H54 (cell line): ENCODE measurements at places on chromosomes 7 and 10.

- DNase-seq, result no peak
These were observed 164.7 kb downstream of the CAMK1D start for GRCh38 chr10:12513775-12514673.

DNA sequence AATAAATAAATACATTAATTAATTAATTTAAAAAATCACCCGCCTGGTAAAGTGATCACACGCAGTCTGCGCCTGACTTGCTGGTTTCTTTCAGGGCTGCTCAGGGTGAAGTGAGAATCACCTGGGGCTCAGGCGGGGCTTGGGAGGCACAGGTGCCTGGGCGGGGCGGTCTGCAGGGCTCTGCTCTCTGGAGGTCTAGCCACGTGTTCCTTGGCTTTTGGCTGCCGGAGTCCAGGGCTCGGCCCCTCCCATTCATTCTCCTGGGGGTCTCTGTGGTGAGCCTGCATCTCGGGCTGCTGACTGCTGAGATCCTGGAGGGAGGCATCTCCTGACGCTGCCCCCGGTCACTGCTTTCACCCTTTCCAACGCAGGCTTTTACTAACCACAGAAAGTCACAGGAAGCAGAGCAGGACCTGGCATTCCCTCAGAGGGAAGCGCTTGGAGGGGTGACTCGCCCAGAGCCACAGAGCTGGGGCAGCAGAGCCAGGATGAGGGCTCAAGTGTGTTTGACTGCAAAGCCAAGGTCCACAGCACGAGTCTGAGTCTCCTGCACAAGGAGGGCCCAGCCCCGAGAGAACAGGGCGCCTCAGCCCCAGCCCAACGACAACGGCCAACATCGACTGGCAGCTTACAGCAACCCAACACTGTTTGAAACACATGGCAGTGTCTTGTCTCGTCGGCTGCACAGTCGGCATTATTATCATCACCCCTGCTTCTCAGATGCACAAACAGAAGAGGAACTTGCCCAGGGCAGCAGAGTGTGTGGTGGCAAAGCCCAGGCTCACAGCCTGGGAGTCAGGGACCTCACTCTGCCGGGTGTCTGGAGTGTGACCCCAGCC lies 22.4 kb upstream of the MNX1 start:
- no peak for DNase-seq

DNA sequence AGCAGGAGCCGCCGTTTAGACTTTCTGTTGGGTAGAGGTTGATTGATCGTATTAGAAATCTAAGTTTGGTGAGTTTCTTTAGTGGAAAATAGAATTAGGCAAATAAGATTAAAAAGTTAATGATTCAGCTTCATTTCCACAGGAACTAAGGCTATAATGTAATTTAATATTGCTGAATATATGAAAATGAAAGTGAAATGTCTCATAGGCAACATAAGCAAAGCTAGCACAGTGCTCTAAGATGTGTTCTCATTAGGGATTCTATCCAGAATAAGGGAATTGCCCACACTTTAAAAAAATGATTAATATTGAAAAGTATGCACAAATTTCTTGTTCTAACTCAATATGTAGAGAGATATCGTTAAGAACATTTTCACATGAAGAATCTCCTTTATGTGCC lies 47.0 kb downstream of the SRI start:
- DNase-seq, result no peak

DNA sequence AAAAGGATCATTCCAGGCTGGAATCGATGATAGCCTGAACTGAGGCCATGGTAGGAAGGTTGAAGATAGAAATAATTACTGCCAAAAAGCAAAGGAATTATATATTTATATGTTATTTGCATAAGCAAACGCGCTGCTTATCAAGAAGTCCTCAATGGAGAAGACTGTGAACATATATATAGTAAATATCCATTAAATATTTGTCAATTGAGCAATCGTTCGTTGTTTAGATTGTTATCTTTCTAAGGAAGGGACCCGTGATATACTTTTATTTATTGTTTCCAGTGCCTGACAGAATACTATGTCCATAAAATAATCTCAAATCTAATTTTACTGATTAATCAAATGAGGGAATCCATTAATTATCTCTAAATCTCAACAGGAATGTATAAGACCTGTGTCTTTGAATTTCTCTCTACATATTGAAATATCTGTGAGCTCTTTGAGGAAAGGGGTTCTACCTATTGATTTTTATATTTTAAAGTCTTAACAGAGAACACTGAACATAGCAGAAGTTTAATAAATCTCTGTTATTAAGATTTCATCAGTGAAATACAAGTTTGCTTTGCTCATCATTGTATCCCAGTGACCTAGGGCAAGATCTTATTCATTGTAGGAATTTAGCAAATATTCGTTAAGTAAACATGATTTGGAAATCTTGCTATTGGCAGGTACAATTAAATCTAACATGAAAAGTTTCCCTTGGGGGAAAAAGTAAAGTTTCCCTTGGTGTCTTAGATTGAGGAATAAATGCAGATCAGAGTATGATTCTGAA lies 12.0 kb upstream of the HERC4 start:
- DNase-seq, result no peak

DNA sequence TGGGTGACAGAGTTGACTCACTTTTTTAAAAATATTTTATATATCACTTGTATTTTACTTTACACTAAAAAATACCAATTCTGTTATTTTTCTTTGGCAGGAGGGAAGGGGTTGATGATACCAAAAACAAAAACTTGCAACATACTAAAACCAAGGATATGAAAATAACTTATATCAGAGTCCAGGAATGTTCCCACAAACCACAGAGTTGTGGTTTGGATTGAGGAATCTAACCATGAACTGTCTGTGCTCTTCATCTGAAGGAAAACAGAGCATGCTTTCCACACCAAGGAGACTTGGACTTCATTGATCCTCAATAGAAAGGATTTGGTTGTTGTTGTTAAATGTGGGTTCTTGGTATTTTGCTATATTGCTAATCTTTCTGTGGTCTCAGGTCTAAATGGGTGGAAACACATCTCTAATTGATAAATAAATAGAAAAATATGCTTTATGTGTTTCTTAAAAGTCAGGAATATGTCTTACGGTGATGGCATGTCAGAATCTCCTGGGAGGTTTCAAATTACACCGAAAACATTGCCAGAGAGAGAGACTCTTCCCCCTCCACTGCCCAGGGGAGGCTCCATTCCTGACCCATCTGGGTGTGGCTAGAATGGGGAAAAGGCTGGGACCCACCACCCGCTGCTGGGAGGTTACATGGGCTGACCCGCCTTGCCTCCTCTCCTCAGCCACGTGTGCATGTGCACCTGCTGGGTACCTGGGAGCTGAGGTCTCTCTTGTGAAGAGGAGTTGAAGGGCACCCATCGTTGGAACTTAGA lies 46.9 kb upstream of the STK17A start:
- peak; percentile 68 for DNase-seq

GRCh38 chr7:16479161-16479560 lies 13.6 kb upstream of the SOSTDC1 start:
- DNase-seq, result no peak

- no peak for DNase-seq
These were observed 9.9 kb downstream of the BAZ1B start for GRCh38 chr7:73512018-73512780.

GRCh38 chr7:24949884-24950283 lies 30.1 kb downstream of the OSBPL3 start:
- DNase-seq, result no peak

GRCh38 chr10:3960496-3960895 lies 175.5 kb upstream of the KLF6 start:
- no peak for DNase-seq

DNA sequence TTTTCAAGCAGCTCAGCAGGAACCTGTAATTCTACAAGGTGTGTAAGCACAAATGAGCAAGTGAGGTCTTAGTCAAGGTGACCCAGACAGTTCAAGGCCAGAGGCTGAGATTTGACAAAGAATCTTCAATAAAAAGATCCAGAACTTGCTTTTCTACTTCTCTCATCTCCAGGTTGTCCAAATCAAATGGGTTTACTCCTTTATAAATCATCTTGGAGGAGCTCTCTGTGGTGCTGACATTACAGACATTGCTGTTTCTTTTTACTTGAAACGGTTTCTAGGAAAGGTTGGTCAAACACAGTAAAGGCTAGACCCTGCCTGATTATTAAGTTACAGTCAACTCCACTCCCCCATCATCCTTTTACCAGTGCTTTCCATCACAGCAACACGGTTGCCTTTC lies 504.6 kb downstream of the SORCS3 start:
- no peak for DNase-seq
